ENCODE measurements at places on chromosomes 5 and 9.

DNA sequence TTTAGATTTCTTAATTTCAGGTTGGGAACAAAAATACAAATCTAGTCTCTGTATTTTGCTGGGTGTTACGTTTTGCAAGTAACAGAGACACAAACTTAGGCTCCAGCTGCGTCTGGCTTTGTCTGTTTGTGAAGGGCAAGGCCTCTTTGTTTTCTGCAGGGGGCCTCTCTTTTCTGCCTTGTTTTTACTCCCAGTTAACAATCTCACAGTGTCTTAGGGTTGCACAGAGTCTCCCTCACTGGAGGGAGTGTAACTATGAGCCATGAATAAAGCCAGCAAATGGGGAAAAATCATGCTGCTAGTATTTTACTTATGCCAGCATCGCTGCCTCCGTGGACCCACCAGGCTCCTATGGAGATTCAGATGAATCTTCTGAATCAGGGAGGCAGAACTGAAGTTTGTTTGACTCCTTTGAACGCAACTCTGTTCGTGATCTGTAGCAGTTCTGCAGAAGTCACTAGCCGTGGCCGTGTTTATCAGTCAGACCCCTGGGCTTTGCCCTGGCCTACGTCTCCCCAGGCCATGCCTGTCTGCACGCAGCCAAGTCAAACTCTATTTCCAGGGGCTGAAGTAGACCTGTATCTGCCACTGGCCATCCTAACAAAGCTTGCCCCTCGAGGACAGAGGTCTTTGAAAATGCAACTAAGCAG is 77.2 kb downstream of the ATP10B start:
- DNase-seq: no peak

DNA sequence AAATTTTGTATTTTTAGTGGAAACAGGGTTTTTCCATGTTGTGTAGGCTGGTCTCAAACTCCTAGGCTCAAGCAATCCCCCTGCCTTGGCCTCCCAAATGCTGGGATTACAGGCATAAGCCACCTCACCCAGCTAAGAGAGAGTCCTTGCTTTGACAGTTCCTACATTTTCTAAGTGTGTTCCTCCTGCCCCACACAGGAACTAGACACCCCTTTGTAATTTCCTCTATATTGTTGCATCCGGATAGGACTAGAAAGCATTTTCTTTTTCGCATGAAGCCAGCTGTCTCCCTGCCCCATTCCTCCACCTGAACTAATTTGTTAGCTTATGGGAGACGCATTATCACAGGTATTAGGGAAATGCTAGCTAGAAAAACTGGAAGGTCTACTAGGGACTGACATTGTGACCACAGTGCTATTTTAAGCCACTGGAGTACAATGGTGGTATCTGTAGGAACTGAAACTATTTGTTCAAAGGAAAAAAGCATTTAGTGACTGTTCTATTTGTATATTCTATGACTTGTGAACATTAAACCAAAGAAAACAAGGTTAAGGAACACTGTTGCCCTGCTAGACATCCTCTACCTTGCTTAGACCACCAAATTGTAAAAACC is 214.1 kb downstream of the SMARCA2 start:
- no peak for DNase-seq

- DNase-seq: no peak
Observed at GRCh38 chr9:99019510-99020331, 76.0 kb downstream of the COL15A1 start.

- DNase-seq: peak; percentile 1
Observed at GRCh38 chr9:1490341-1491232, 440.4 kb downstream of the DMRT2 start.

GRCh38 chr5:179700401-179700918 is 1.7 kb downstream of the CANX start:
- DNase-seq: no peak

GRCh38 chr9:99184475-99185347 is 37.0 kb downstream of the ALG2 start:
- peak; percentile 63 for DNase-seq

DNA sequence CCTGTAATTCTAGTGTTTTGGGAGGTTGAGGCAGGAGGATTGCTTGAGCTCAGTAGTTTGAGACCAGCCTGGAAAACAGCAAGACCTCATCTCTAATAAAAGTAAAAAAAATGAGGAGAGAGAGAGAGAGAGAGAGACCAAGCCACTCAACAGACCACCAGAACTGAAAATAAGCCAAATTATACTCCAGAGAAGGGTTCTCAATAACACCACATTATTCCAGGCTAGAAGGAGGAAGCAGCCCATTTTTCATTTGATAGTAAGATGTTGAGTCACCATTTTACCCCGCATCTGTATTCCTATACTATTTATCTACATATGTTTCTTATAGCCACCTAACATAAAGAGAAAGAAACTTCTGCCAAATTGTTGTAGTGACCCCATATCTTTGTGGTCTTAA is 134.8 kb downstream of the PCSK5 start:
- no peak for DNase-seq

- no peak for DNase-seq
Observed at GRCh38 chr9:16879416-16879815, 8.9 kb upstream of the BNC2 start.

DNA sequence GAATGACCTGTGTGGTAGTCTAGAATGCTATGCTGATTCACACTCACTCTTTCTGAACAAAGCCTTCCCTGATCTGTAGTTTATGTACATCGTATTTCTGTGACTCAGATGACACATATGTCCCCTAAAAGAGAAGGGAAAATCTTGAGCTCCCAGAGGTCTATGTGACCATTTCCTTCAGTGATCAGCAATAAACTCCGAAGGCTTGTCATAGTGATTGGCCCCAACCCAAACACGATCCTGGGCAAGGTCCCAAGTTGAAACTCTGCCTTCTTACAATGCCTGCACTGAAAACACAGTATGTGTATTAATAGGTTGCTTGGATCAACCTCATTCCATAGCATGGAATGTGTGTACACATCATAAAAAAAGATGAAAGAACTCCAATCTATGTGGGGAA is 685.8 kb downstream of the MAT2B start:
- no peak for DNase-seq

DNA sequence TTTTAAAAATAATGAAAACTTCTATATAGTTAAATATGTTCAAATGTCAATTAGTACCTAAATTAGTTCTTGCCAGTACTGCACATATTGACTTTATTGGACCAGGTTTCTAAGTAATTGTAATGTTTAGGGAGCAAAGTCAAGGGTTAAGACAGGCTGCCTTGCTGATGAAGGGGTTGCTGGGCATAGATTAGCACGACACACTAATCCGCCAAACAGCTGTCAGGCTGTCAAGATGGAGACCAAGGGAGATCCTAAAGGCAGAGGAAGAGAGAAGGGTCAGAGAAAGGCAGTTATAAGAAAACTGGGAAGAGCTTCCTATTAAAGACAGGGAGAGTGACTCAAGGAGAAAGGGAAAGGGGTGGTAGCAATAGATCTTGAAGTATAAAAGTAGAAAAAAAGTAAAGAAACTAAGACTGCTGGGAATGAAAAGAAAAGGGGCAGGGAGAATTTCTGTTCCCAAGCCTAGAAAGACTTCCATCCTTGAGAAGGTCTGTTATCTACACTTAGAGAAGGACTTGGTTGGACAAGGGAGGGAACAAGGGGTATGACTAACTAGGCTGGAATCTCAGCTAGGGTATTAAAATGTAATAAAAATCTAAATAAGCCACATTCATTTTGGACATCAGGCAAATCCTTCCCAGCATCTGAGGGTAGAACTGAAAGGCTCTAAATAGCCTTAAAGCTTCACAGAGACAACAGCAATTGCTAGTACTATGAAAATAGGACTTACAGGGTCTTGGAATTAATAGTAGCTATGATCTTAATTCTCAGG is 188.7 kb downstream of the FBXL17 start:
- DNase-seq: no peak

DNA sequence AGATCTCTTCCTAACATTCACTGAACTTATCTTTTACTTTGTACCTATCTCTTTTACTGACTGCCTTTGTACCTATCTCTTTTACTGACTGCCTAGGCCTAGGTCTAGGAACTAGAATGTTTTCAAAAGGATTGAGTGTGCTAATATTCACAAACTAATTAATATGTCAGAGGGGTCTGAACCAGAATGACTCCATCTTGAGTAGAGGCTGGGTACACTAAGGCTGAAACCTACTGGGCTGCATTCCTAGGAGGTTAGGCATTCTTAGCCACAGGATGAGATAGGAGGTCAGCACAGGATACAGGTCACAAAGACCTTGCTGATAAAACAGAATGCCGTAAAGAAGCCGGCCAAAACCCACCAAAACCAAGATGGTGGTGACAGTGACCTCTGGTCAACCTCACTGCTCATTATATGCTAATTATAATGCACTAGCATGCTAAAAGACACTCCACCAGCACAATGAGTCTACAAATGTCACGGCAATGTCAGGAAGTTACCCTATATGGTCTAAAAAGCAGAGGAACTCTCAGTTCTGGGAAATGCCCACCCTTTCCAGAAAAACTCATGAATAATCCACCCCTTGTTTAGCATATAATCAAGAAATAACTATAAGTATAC is 2.5 kb upstream of the RHOBTB3 start:
- no peak for DNase-seq

DNA sequence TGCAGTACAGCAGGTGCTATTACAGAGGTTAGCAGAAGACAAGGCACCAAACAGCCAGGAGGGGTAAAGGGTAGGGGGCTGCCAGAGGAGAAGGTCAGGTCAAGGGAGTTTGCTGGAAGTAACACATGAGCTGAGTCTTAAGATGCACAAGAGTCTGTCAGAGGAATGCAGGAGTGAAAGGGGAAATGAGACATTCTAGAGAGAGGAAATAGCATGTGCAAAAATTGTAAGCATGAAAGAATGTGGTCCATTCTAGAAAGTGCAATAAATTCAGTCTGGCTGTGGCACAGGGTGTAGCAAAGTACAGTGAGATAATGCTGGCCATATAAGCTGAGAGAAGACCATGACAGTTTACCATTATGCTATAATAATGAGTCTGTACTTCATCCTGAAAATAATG is 6.6 kb downstream of the GOLGA1 start:
- DNase-seq: no peak

DNA sequence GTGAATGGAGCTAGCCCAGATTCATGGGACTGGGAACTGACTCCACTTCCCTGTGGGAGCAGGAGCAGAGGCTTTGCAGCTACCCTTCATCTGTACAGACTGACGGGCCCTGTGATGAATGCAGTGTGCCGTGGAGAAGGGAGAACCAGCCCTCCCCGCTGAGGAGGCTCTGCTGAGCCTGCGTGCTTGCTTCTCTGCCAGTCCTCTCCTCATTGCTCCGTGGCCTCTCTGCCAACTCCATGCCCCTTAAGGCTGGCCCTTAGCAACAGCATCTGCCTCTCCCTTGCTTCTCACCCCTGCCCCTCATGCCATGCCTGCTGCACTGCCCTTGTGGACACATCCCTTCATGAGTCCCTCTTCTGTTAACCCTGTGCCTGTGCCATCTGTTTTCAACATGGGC is 53.6 kb downstream of the GADD45G start:
- no peak for DNase-seq
